ENCODE measurements at places on chromosomes 7 and 10.
A peak's percentile ranks its signal among the peaks of the same experiment; 100 is the strongest.

- DNase-seq: peak; percentile 73
These were observed 110.3 kb upstream of the LANCL2 start for GRCh38 chr7:55254596-55255495.

GRCh38 chr10:75208181-75208580 lies 2.4 kb upstream of the VDAC2 start:
- no peak for DNase-seq

- no peak for DNase-seq
These were observed 7.6 kb downstream of the ATP5F1C start for GRCh38 chr10:7795605-7796004.

- DNase-seq: no peak
These were observed 640.4 kb downstream of the LRMDA start for GRCh38 chr10:76071653-76072365.

- DNase-seq: no peak
These were observed 56.2 kb upstream of the MGMT start for GRCh38 chr10:129410688-129411392.

- no peak for DNase-seq
These were observed 46.4 kb upstream of the RSBN1L start for GRCh38 chr7:77649716-77650349.

GRCh38 chr7:55248526-55248925 lies 116.6 kb upstream of the LANCL2 start:
- no peak for DNase-seq

DNA sequence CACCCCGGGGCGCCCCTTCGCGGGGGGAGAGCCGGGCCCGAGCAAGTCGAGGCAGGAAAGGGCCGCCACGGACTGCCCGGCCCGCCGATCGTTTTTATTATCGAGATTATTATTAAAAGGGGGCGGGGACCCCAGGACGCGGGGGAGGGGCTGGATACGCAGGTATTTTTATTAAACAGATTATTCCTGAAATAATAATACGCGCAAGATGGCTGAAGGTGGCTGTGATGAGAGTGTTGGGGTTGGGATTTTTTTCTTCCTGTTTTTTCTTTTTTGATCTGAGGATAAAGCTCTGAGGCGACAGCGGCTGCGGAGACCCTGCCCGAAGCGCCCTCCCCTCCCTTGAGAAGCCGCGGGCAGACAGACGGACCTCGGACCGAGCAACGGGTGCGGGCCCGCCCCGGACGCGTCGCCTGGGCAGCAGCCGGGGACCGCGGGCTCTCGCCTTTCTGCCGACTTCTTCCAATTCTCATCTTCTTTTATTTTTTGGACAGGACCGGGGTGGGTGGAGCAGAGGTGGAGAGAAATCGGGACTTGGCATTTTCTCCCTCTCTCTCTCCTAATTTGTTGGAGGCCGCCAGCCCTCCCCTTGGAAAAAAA lies 1.4 kb upstream of the TRIM8 start:
- DNase-seq: peak; percentile 26

DNA sequence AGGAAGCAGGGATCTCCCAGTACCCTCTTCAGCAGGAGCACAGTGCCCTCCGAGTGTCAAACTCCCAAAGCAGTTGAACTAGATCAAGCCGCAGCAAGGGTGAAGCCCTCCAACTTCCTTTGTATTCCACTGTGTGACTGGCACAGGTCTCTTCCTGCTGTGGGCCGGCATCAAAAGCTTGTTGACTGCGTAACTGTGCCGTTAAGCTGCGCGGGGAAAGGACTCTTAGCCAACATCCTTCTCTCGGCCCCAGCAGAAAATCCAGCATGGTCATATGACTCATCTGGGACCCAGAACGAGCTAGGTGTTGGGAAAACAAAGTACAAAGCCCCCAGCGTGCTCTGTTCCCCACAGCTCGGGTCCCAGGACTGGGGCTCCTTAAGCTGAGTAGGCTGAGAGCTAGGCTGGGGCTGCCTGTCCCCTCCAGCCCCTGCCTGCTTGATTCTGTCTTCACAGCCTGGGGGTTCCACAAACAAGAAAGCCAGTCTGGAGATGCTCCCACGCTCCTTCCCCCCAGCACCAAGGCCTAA lies 52.2 kb downstream of the COL17A1 start:
- no peak for DNase-seq

DNA sequence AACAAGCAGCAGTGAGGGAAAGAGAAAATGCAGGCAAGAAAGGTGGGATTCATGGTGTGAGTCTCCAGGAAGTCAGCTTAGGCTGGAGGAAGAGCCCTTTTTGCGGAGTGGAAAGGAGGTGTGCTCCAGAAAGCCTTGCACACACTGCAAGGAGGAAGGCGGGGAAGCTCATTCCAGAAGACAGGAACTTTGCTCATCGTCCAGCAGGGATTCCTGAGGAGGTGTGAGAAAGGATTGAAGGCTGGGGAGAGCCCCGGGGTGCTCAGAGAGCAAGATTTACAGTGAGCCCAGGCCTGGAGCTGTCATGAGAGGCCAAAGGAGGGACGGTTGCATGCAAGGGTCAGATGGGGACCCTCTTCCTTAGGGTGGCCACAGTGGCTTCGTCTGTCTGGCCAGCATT lies 17.6 kb downstream of the SLC29A3 start:
- DNase-seq: no peak

DNA sequence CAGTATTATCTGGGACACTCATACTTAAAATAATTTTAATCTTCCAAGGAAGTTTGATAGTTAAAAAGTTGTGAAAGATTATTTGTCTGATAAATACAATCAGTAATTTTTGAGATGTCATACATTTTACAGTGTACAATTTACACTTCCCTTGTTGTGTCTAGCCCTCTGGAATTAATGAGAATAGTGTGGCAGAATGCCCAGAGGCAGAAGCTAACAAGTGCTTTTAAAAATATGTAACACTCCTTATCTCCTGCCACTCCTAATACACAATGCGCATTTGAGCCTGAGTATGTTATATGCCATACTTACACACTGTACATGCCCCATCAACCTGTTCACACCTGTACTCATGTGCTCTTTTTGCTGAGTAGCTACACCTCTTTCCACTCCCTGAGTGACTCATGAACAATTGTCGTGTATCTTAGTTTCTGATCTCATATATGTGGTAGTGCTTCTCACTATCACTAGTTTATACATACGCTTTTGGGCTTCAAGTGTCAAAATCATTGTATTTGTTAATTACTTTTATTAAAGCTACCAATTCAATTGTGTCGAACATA lies 106.9 kb upstream of the GNAI1 start:
- DNase-seq: peak; percentile 26

DNA sequence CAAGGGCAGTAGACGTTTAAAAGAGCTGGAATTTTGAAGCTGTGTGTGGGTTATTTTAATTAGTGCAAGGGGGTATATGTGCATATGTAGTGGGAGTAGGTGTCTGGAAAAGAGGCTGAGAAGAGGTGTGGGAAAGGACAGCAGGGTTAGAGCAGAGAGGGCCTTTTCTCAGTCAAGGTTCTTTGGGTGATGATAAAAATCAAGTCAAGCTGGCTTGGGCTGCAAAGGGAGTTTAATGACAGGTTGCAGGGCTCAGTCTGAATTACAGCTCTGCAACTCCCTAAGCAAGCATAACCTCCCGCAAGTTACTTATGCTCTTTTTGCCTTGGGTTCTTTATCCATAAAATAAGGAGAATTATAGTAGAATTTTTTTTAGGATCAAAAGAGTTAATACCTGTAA lies 83.5 kb downstream of the RELN start:
- DNase-seq: no peak

DNA sequence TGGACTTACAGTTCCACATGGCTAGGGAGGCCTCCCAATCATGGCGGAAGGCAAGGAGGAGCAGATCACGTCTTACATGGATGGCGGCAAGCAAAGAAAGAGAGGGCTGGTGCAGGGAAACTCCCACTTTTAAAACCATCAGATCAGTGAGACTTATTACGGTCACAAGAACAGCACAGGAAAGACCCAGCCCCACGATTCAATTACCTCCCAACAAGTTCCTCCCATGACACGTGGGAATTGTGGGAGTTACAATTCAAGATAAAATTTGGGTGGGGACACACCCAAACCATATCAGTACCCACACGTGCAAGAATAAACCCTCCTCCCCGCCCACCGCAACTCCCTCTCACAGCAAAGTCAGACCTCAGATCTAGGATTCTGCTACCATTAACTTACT lies 4.5 kb upstream of the AIFM2 start:
- no peak for DNase-seq

Measured in NCI-H2171 (cell line).